ENCODE measurements at places on chromosomes 1 and 21.
A peak's percentile ranks its signal among the peaks of the same experiment; 100 is the strongest.

DNA sequence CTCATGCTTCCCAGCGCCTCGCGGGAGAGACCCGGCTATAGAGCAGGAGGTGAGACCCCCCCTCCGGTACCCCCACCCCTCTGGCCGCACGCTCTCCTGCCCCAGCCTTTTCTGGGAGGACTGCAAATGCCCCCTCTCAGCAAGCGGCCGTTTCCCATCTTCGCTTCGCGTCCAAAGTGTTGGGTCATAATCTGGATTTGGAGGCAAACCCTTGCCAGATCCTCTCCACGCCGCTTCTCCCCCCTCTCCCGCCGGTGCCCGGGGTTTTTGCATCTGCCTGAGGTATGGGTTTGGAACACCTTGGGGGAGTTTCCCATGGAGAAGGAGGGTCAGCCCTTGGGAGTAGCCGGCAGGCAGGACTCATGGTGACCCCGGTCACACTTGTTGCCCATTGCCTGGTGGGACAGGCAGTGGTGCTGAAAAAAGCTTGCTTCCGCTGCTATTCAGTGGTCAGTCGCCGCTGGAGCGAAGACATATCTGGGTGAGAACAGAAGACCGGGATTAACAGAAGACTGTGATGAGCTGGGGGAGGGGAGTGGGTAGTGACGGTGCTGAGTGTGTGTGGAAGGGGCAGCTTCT, 935 bp downstream of the KCNK2 start:
- no peak for DNase-seq

DNA sequence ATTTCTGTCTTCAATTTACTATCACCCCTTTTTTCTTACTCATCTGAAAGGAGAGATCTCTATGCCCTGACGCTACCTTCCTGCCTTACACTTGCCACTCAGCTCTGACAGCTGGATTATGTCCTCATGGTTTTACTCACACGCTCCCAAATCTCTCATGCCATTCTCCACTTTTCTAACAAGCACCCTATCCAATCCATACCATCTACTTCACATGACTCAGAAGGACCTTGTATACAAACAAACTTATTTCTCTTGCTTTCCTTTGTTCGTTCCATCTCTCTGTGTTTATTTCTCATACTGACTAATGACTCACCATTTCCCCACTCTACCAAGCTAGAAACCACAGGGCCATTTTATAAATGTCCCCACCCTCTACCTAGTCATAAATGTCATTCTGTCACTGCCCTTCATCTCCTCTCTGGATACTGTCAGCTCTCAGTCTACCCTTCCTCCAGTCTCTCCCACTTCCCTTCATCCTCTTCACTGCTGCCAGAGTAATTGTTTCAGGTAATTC, 87.3 kb downstream of the USP24 start:
- DNase-seq: peak; percentile 78

- DNase-seq: no peak
These were observed 63.6 kb downstream of the CD46 start for GRCh38 chr1:207815466-207815865.

DNA sequence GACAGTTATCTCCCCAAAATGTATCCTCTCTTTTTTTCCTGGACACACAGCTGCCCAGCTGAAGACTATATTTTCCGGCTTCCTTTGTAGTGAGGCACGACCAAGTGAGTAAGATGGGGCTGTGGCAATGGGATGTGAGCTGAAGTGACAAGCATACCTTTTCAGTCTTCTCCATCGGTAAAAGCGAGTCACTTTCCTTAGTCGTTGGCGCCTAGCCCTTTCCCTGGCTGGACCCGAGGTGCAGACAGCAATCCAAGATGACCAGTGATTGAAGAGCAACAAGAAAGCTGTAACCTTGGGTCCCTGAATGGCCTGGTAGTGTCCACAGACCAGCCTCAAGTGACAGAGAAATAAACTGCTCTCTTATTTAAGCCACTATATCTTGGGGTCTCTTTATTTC, 155.2 kb downstream of the NR5A2 start:
- no peak for DNase-seq

- no peak for DNase-seq
These were observed 13.4 kb upstream of the ALX3 start for GRCh38 chr1:110083866-110084226.

DNA sequence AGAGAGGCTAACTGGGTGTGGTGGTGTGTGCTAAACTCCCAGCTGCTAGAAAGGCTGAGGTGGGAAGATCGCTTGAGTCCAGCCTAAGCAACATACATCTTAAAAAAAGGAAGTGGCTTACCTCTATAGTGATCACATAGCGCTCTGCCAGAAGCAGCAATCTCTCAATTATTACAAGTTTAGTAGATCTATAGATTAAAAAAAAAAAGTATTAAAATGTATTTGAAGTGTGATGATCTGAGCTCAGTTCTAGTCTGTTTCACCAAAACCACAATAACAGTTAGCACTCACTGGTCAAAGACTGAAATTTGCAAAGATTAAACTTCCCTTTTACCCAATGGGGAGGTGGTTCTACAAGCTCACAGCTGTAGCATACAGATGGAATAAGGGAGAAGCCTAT, 76.3 kb downstream of the USP24 start:
- DNase-seq: no peak

- no peak for DNase-seq
These were observed 422 bp upstream of the RSBN1 start for GRCh38 chr1:113812661-113813135.

- DNase-seq: no peak
These were observed 323.3 kb upstream of the DEPDC1 start for GRCh38 chr1:68820151-68820550.

GRCh38 chr1:12386130-12386529, 156.3 kb downstream of the VPS13D start:
- no peak for DNase-seq

GRCh38 chr1:162631546-162632191, 595 bp upstream of the DDR2 start:
- DNase-seq: peak; percentile 77

DNA sequence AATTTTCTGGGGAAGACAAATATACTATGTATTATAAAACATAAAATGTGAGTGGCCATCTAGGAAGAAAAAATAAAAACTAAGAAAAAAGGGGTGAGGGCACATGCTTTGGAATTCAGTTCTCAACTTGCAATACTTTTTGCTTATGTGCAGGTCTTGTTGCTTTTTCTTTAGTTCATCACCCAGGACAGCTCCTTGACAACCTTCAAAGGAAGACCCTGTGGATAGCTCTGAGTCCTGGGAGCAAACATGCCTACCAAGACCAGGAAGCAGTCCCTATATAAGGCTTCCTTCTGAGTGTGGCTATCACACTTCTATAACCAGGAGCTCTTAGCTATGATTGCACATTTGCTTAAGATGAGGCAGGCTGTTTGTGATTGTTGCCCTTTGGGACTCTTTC, 78.0 kb downstream of the WDR64 start:
- no peak for DNase-seq

GRCh38 chr1:119721896-119722295, 10.2 kb downstream of the PHGDH start:
- no peak for DNase-seq

DNA sequence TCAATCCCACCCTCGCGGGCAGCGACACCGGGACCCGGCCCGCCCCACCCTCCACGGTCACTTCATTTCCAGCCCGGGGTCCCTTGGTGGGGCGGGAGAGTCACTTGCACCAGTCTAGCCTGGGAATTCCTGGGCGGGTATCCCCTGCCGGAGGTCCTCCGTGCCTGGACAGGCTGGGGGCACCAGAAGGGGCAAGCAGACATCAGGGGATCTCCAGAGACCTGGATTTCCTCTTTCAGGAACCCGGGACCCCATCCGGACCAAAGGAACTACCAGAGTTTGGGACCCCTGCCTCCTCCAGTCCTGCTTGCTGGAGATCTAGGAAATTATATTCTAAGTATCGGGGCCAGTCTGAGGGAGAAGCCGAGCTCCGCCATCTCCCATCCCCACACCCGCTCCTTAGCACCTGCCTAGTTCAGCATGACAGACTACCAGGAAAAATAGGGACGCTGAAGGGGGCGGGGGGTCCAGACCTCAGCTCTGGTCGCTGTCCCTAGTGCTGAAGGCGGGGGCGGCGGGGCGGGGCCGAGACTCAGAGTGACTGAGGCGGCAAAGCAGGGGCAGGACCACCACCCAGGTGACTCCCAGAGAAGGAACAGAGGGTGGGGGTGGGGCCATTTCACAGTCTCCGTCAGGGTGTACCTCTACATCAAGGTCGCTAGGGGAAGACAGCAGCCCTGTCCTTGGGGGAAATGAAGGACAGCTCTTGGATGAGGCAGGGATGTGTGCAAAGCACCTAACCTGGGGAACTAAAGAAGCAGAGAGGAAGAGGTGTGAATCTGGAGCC, 832 bp downstream of the HCN3 start:
- peak; percentile 42 for DNase-seq

DNA sequence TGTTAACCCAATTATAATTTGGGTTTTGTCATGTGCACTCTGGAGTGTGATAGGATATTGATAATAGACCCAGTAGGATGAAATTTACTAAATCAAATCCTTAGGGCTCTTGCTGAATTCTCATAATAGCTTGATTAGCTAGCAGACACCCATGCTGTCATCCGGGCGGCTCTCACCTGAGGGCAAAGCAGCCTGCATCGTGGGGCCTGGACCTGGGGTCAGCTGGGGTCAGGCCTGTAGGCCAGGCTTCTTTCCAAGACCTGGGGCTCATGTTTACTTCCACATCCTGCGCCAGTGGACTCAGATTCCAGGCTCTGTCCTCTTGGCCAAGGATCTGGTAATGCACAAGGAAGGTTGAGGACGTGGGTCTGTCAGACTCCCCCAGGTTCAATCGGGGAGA, 486.3 kb downstream of the NPHP4 start:
- DNase-seq: no peak

DNA sequence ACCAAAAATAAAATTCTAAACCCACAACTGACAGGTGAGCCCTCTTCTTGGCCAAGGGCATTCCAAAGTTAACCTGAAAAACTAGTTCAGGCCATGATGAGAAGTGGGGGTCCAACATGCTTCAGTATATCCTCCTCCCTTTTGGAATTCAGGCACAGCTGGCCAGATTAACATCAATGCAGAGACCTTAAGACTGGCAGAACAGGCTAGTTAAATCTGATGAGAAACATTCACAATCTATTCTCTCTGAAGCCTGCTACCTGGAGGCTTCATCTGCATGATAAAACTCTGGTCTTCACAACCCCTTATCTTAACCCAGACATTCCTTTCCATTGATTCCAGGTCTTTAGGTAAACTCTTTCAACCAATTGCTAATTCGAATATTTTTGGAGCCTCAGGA, 26.7 kb upstream of the ZBTB8B start:
- no peak for DNase-seq

DNA sequence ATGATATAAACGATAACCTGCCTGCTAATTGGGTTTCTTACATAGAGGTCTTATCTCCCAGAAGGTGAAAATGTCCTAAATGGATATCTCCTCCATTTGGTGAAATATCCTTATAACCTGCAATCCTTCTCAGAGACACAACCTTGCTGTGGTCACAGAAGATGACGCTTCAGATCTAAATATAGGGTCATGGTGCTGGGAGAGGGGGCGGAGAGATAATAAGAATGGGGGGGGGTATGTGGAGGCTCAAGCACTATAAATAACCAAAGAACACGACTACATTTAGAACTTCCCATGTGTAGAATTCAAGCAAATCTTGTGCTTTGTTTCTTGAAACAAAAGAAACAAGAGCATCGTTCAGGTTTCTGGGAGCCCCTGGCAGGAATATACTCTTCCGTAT, 260.6 kb upstream of the ESRRG start:
- no peak for DNase-seq

GRCh38 chr1:167059045-167059808, 30.9 kb downstream of the GPA33 start:
- peak; percentile 80 for DNase-seq

GRCh38 chr1:97392701-97393100, 528.1 kb downstream of the DPYD start:
- no peak for DNase-seq

DNA sequence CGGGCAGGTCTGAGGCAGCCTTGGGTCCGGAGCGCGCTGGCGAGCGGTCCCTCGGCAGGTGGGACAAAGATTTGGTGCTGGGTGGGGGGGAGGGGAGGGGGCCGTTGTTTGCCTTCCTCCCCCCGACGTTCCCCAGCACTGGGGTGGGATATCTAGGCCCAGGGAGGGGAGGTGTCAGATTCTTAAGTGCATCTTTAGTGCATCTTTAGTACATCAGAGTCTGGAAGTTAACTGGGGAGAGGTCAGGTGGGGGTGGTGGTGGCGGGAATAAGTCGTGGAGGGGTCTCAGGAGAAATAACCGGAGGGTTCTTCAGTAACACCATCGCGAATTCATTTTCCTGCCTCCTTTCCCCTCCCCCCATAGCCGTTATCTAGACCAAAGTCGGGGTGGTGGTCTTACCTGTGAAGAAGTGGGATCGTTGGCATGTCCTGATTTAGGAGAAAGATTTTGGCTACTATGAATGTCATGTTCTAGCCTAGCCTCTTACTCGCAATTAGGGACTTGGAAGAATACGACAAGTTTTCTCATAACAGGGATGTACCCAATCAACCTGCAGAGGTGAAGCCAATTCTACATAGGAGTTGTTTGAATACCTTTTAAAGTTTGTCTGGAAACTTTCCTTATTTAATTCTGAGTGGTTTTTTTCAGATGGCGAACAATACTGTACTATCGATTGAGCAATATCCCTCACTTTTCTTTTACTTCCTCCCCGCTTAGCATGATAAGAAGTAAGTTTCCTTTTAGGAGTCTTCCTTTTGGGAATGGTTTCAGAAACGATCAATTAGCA, 886 bp downstream of the ZMYM4 start:
- no peak for DNase-seq

DNA sequence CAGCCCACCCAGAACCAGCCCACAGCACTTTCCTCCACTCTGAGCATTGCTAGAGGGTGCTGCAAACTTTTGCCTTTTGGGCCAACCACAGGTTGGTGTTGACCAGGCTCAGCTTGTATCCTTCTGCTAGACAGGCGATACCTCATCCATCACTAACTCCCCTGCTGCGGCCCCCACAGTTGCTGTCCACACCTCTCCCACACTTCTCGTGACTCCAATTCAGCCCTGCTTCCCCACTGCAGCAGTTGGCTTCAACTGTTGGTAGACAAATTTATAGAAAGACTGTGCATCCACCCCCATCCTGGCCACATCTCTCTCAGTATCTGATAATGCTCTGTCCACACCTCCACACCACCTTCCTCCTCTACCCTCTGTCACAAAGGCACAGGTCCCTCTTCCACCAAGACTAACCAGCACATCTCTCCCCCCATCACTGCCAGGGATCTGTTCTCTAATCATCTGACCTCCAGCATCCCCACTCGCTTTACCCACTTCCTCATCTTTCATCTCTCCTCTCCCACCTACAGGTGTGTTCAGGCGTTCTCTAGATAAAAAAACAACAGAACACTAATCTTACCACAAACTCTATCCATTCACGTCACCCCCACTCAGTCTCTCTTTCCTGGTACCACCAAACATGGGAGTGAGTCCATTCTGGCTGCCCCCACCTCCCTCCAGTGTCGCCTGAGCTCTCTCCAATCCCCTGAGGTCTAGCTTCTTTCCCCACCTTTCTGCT, 15.8 kb upstream of the SLC25A44 start:
- no peak for DNase-seq

All from A172 (cell line).